ENCODE measurements at places on chromosomes 2 and 18. TPM values are rescaled to one million over a fixed set of nuclear protein-coding genes. Genes with fewer than 3 reads are reported as not detected.

Gene PROM2
- 2.4 TPM for total RNA-seq

Gene TGIF1
- total RNA-seq, result 91.7 TPM

Gene ROCK2
- total RNA-seq, result 36.6 TPM

Gene TUBA3D
- not detected for total RNA-seq

Gene CMPK2
- total RNA-seq, result 3.7 TPM

Gene ATOH8
- 7.2 TPM for total RNA-seq

Gene SERPINB2
- 20.5 TPM for total RNA-seq

Gene PFN4
- 2.4 TPM for total RNA-seq

Gene SPP2
- not detected for total RNA-seq

Gene IL18RAP
- total RNA-seq, result not detected

Gene GAREM1
- total RNA-seq, result 0.29 TPM

Gene GCG
- total RNA-seq, result 0.39 TPM

Gene KRTCAP3
- 0.48 TPM for total RNA-seq

Gene IL1F10
- not detected for total RNA-seq

Gene GBX2
- 0.24 TPM for total RNA-seq

Gene MBP
- total RNA-seq, result 9.5 TPM

Gene BOLL
- not detected for total RNA-seq

Gene XDH
- 0.88 TPM for total RNA-seq

Gene CCNYL1
- 10.7 TPM for total RNA-seq

Gene UGT1A8
- not detected for total RNA-seq

Gene ATG9A
- 58.6 TPM for total RNA-seq

Gene WDR12
- 72.1 TPM for total RNA-seq

Gene PDE1A
- total RNA-seq, result 0.36 TPM

Gene ACMSD
- total RNA-seq, result not detected

Gene TIMM21
- total RNA-seq, result 54.4 TPM

Gene ZSWIM2
- total RNA-seq, result not detected

Gene LBX2
- 10.6 TPM for total RNA-seq

Gene IL1RL2
- total RNA-seq, result 0.39 TPM

Gene ASIC4
- not detected for total RNA-seq

Gene CNTNAP5
- total RNA-seq, result not detected

Gene SMIM21
- total RNA-seq, result not detected

Measured in RPMI7951 (cell line).